Stimulated activated CD4-positive, alpha-beta T cell treated with anti-CD3 and anti-CD28 coated beads, Interleukin-1b, Interleukin-23, amount 100 ng/mL, for 1 hour (primary cell): ENCODE measurements at places on chromosomes 6 and 20.

- DNase-seq, result no peak
Measured at GRCh38 chr6:123030282-123030681, 34.2 kb downstream of the CLVS2 start.

DNA sequence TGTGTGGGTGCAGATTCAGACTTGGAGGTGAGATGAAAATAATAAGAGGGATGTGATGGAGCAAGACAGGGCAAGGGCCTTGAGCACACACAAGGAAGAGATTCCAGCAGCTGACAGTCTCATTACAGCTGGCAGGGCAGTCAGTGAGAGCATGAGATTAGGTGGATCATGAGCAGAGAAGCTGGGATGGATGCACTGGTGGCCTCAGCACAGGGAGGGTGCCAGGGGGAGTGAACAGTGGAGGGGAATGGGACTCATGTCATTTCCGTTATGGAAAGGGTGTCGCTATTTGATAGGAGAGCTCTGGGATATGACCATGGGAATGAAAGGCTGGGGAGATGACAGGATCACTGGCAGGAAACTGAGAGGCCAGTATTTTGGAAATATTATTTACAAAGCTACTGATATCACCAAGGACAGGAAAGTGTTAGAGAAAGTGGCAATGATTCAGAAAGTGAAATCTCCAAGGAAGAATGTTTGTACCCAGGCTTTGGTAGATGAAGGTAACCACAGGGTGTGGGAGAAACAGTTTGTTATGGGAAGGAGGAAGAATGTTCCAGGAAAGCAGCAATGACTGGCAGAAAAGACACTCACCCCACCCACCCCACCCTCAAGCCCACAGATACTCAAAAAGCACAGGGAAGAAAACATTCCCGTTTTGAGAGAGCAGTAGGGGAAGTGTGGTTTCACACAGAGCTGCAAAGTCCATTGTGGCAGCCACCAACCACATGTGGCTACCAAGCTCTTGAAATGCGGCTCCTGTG is 214.7 kb upstream of the PROKR2 start:
- no peak for DNase-seq

DNA sequence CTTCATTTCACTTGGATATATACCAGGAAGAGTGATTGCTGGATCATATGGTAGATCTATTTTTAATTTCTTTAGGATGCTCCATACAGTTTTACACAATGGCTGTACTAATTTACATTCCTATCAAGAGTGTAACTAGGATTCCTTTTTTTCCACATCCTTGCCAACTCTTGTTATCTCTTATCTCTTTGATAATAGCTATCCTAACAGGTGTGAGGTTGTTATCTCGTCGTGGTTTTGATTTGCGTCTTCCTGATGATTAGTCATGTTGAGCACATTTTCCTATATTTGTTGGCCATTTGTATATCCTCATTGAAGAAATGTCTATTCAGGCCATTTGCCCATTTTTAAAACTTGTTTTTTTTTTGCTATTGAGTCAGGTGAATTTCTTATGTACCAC is 552.4 kb downstream of the RFPL4B start:
- DNase-seq, result no peak

DNA sequence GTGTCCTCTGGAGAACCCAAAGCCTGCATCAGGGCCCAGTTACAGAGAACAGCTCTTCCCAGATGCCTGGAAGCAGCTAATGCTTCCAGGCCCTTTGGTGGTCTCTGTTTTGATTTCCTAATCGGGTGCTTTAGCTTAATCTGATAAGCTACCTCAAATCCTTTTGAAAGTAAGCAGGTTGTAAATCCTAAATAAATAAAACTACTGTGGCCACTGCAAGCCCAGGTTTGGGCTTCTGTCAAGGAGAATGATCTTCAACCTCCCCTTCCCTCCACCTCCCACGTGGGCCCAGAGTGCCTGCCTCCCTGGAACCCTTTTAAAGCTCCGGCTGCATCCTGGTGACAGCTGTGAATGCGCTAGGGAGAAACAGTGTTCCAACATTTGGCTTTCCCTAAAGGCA is 25.2 kb upstream of the FYN start:
- no peak for DNase-seq

DNA sequence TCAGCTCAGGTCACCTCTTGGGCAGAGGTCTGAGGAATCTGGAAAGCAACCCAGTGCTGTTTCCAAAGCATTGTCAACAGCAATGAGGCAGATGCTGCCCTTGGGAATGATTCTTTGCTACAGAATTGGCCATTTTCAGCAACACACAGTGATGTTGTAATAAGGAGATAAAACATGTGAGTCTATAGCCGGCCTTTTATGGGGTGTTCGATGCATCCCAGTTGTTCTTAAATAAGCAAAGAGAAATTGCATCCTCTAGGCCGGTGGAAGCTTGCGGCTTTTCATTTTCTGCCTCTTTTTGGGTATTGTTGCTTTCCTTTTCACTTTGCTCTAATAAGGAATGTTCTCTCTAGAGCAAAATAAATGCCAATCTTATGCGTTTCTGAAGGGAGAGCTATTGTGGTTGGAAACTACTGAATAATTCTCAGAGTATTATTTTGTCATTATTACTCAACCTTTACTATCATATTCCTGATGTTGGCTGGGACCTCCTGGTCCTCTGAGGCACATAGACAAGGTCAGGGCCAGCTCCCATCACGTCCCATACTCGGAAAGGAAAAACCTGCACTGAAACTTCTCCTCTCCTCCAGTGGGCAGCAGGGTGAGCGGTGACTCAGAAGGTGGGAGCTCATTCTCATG is 214.2 kb downstream of the CDH26 start:
- DNase-seq, result no peak

DNA sequence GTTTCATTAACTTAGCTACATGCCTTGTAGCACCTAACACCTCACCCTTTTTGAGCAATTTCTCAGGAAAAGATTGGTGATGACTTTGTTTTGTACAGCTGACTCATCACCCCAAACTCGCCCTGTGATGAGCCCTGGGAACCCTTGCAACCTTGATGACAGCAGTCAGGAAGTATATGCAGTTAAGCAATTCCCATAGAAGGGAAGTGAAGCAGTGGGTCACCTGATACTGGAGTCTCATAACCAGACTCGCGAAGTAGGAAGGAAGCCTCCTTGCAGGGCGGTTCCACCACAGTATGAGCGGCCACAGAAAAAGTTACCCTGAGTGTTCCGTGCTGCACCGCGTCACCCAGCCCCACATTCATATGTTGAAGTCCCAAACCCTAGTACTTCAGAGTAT is 82.0 kb upstream of the EDN1 start:
- no peak for DNase-seq

DNA sequence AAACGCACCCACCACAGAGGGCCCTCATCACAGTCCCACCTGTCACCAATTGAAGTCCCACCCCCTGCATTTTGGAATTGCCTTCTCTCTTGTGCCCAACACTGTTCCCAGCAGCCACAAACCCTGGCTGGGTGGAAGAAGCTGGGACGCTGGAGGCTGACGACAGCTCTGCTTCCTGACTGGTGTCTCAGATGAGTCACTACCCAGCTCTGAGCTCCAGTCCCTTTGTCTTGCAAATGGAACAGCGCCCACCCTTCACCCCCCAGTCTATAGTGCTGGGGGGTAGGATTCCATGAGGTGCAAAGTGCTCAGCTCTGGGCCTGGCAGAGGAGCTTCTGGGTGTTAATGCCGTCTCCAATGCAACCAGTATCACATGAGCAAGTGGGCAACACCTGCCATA is 85.3 kb downstream of the DLGAP4 start:
- DNase-seq, result no peak
